ENCODE measurements at places on chromosomes 1 and 21.

DNA sequence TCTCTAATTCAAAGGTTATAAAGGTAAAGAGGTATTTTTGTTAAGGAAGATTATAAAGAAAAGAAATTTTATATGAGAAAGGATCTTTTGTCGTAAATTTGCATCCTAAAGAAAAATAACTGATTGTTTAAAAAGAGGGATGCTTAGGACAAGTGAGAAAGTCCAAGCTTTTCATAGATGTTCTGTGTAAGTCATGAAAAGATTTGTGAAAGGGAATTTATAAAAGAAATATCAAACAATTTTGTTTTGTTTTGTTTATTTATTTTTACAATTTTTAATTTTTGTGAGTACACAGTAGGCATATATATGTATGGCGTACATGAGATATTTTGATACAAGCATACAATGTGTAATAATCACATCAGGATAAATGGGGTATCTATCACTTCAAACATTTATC is 145.2 kb downstream of the ADSS2 start:
- no peak for DNase-seq

- no peak for DNase-seq
Measured at GRCh38 chr1:159141584-159142390, 29.6 kb upstream of the CADM3 start.

GRCh38 chr1:160373696-160374095 is 6.8 kb downstream of the NHLH1 start:
- DNase-seq, result no peak

DNA sequence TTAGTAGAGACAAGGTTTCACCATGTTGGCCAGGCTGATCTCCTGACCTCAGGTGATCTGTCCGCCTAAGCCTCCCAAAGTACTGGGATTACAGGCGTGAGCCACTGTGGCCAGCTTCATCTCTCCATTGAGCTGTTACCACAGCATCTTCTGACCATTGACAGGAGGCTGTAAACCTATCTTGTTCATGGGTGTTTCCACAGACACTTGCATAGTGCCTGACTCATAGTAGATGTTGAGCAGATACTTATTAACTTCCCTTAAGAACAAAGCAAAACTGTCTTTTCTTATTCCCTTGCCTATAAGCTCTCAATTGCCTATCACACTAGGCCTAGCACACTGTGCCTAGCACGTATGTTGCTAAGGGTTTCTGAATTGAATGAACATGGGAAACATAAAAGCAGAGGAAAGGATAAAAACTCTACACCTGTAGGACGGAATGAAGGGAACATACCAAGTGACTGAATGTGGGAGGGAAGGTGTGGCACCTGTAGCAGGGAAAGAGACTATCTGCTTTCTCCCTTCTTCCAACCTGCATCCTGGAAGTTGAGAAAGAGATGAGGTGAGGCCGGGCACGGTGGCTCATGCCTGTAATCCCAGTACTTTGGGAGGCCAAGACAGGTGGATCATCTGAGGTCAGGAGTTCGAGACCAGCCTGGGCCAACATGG is 1.2 kb upstream of the C1orf54 start:
- no peak for DNase-seq

GRCh38 chr1:44994309-44994898 is 8.0 kb upstream of the EIF2B3 start:
- DNase-seq, result no peak

GRCh38 chr1:42941640-42942330 is 16.9 kb downstream of the SLC2A1 start:
- DNase-seq, result no peak

GRCh38 chr1:12649971-12650421 is 6.1 kb downstream of the AADACL4 start:
- no peak for DNase-seq

- no peak for DNase-seq
Measured at GRCh38 chr1:43509007-43509739, 21.5 kb upstream of the PTPRF start.

DNA sequence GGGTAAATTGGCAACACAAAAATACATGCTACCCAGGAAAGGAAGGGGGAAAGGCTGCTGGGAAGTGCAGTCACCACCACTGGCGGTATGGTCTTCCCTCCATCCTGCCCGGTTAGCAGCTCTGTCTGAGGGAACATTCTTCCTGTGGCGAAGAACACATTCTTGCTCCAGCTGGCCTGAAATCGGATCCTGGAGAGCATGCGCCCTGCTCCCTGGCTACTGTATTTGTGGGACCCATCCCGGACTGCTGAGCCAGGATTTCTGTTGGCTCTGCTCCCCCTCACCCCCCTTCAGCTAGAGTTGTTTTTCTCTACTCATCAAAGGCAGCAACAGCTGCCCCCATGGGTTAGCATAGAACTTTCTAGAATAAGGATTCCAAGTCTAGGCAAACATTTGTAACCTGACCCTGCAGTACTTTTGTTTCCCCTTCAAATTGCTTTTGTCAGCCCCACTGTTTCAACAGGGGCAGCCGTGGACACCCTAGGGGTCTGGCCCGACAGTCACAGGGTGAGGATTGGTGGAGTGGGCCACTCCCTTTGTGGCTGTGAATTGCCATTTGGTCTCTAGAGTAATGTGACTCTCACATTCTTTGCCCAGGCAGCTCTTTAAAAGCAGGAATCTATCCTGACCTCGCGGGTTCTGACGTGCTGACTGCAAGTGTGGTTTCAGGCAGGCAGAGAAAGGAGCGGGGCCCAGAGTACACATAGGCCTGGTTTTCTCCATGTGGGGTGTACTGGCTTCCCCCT is 157.7 kb downstream of the TOMM20 start:
- no peak for DNase-seq

DNA sequence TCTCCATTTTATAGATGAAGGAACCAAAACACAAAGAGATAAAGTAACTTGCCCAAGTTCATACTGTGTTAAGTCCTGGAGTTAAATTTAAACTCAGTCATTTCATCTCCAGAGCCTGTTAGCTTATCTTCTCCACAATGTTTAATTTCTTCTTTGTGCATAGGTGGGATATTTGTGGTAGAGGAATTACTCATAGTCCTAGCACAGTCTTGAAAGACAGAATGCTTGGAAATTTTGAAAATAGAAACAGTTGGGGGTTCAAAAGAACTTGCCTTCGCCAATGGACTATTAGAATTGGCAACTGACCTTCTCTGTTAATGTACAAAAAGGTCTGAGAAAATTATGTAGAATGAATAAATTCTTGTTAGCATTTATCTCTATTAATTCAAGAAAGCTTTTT is 832.0 kb upstream of the PRMT6 start:
- no peak for DNase-seq

DNA sequence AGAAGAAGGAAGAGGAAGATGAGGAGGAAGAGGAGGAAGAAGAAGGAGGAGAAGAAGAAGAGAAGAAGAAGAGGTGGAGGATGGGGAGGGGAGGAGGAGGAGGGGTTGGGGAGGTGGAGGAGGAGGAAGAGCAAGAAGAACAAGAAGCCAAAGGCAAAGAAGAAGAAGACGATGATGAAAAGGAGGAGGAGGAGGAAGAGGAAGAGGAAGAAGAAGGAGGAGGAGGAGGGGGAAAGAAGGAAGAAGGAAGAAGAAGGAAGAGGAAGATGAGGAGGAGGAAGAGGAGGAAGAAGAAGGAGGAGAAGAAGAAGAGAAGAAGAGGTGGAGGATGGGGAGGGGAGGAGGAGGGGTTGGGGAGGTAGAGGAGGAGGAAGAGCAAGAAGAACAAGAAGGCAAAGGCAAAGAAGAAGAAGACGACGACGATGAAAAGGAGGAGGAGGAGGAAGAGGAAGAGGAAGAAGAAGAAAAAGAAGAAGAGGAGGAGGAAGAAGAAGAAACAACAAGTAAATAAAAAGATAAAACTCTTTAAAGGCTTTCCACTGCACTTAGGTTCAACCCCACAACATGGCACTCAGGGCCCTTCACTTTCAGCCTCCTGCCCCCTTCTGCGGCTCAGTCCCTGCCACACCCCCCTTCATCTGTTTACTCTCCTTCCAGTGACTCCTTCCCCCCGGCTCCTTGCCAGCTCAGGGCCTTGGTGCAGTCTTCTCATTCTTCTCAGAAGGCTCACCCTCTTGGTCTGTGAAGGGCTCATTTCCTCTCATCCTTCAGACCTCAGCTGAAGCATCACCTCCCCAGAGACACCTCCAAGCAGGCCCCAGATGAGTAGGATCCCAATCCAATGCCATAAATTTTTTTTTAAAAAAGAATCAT is 114.0 kb downstream of the KCNN3 start:
- DNase-seq, result no peak

DNA sequence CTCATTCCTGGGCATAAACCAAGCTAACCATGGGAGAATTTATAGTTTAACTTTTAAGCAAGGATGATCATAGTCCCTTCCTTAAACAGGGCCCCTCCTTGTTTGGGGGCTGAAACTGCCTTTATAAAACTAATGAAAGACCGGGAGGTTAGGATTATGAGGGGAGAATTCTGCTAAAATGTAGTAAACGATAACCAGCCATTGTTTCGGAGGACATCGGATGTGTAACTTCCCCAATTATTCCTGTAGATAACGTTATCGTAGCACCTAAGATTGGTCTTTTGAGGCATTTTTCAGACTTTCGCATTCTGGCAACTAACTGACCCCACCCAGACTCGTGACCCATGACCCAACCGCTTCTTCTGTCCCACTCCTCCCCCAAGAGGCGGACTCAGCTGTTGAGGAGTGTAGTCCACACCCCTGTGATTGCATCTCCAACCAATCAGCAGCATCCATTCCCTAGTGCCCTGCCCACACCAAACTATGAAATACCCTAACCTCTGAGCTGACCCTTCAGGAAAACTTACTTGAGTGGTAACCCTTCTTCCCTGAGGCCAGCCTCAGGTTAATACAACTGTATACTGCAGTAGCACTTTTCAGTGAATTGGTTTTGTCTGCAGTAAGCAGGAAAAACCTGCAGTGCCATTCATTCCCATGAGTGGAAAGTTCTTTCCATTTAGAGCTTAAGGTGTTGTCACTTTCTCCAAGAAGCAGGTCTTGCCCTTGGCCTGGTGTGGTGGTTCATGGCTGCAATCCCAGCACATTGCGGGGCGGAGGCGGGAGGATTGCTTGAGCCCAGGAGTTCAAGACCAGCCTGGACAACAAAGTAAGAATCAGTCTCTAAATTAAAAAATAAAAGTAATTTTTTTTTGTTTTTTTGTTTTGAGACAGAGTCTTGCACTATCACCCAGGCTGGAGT is 823 bp upstream of the SYF2 start:
- peak; percentile 47 for DNase-seq

DNA sequence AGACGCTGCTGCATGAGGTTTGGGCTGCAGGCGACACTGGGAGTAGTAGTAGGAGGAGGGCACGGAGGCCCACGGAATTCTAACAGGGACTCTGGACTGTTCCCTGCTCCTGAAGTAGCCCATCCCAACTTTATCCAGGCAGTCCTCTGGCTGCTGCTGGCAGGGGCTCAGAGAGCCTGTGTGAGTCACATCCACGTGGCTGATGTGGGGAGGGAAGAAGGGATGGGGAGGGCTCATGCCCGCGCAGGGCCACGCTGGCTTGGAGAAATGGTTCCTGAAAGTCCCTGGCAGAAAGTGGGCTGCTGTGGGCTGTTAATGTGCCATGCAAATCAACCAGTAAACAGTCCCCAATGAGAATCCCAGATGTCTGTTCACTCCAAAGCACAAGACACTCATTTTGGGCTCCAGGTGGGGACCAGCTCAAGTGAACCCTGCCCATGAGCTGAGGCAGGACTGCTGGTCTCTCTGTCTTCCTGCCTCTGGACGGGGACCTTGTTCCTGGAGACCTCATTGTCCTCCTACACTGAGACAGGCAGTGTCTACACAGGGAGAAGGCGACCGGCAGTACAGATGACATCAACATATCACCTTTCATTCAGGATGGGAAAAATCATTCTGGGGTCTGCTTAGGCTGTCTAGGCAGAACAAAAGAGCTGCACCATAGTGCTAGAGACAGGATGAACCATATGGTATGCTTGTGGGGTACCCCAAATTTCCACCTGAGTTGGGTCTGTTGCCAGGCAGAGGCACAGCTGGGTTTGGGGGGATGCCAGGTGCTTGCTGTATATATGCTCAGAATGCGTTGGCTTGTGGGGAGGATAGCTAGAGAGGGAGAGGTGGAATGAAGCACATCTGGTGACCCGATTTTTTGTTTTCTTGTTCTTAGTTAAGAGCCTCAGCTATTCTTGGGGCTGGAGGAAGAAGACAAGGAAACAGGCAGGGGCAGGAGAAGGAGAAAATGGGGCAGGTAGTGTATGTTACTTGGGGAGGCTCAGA is 57.9 kb upstream of the FMOD start:
- DNase-seq, result no peak

- no peak for DNase-seq
Measured at GRCh38 chr1:22875841-22876240, 96.8 kb downstream of the LACTBL1 start.

GRCh38 chr1:221740993-221741702 is 741 bp downstream of the DUSP10 start:
- DNase-seq, result no peak

GRCh38 chr1:225933072-225933471 is 7.9 kb downstream of the LEFTY2 start:
- DNase-seq, result no peak

DNA sequence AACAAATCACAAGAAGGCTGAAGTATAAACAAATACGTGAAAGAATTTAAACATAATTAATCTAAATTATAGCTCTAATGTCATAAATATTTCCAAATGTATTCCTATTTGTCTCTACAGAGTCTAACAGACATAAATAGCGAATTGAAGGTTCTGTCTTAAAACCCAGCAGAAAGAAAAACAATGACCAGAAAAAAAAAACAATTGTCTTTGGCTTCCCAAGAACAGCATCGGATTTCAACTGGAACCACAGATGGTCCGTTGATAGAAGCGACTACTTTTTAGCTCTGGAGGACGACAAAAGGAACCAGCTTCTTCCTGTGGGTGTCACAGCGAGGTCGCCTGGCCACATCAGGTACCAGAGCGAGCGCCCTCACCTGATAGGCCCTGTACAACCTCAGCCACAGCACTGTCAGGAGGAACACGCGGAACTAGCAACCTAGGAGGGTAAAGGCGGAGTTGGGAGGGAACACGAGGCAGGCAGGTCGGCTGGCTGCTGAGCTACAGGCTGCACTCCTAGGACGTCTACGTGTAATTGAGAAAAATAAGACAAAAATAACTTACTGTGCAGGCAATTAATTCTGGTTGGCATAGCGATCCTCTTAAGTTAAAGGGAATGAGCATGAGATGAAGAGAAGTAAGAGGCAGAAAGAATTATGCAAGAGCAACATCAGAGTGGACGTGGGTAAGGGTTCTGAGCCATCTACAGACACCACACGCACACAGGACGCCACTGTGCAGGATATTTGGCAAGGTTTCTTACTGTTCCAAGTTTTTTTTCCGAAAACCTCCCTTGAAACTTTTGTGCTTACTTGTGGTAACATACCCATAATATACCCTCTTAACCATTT is 16.7 kb upstream of the PRDM15 start:
- DNase-seq, result no peak

DNA sequence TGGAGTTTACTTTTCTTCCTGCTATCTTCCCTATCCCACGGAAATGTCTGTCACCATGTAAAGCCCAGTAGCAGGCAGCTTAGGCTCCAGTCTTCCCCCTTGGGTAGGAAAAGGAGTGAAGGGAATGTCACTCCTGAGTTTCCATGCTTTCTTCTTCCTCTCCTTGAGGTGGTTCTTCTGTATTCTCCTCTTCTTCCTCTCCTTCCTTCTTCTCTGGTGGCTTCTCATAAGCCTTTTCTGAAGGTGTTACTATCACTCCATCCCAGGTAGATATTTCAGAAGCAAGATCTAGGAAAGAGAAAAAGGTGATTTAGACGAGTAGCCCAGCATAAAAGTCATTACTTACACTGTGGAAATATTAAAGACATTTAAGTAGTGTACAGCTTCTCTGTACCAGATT is 3.8 kb downstream of the SNAPIN start:
- DNase-seq, result no peak
